Natural killer cell treated with Interleukin-12 subunit alpha and Interleukin-12 subunit beta and Interleukin-15 and Interleukin-18, amount 100 ng/mL, for 72 hours (primary cell): ENCODE measurements at places on chromosomes 16 and 17. TPM values are rescaled to one million over a fixed set of nuclear protein-coding genes. Genes with fewer than 3 reads are reported as not detected.

The NDUFB10 gene
- 103 TPM for total RNA-seq

The KRTAP4-6 gene
- total RNA-seq = not detected

The KRT24 gene
- total RNA-seq = not detected

The ZMYND15 gene
- 1.0 TPM for total RNA-seq

The NPIPA7 gene
- 1.7 TPM for total RNA-seq
